RPMI8226 (cell line): ENCODE measurements at places on chromosomes 6 and 20.
A peak's percentile ranks its signal among the peaks of the same experiment; 100 is the strongest.

DNA sequence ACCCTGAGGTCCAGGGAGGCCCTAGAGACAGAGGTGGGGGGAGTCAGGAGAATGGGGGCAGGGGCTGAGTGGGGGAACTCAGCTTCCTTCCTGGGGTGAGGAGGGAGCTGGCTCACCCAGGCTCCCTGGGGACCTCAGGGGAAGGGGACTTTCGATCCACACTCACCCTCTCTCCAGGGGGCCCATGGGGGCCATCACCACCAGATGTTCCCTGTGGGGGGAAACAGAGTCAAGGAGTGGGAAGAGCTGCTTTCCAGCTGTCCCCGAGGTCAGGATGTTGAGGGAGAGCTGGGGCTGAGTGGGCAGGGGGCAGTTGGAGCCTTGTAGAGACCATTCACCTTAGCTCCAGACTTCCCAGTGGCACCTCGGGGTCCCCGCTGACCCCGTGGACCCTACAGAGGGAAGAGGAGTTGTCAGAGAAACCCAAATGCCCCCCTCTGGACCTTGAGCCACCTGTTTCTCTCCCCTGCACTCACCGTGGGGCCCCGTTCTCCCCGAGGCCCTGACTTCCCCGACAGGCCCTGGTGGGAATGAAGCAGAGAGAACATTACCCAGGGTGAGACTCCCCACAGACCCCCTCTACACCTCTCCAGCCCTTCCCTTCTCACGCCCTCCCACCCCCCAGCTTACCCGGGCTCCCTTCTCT, 18.6 kb downstream of the COL11A2 start:
- DNase-seq, result no peak

- DNase-seq, result no peak
Measured at GRCh38 chr6:63303476-63303875, 16.3 kb downstream of the LGSN start.

DNA sequence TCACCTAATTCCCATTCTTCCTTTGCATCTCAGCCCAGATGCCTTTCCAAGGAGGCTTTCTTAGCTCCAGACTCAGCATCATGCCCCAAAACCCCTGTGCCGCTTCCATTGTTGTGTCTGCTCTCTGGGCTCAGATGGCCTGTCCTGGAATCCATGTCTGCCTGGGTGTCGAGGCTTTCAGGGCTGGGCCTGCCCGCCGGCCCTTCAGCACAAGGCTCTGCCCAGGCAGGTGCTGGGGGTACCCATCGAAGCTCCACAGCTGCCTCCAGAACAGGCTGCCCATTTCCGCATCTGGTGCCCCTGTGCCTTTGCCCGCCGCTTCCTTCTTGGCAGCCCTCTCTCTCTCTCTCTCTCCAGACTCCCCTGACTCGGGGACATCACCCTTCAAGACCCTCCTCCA, 1.2 kb downstream of the CPXM1 start:
- DNase-seq, result no peak

GRCh38 chr20:35327074-35327976, 35.1 kb upstream of the FAM83C start:
- DNase-seq, result no peak

- DNase-seq, result peak; percentile 12
Measured at GRCh38 chr6:159616456-159616855, 76.6 kb downstream of the SOD2 start.

- DNase-seq, result no peak
Measured at GRCh38 chr6:90074161-90074850, 180.0 kb downstream of the GJA10 start.
